ENCODE measurements at places on chromosomes 6 and 20.

DNA sequence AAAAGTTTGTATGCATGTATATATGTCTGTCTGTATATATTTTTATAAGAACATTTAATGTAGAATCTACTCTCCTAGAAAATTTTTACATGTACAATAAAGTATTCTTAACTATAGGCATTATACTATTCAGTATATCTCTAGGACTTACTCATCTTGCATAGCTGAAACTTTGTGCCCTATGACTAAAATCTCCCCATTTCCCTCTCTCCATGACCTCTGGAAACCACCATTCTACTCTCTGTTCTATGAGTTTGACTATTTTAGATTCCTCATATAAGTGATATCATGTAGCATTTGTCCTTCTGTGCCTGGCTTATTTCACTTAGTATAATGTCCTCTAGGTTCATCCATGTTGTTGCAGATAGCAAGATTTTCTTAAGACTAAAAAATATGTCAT lies 205.1 kb upstream of the SMLR1 start:
- DNase-seq: peak; percentile 13

- DNase-seq: no peak
Observed at GRCh38 chr20:38685271-38685670, 39.0 kb upstream of the SLC32A1 start.

DNA sequence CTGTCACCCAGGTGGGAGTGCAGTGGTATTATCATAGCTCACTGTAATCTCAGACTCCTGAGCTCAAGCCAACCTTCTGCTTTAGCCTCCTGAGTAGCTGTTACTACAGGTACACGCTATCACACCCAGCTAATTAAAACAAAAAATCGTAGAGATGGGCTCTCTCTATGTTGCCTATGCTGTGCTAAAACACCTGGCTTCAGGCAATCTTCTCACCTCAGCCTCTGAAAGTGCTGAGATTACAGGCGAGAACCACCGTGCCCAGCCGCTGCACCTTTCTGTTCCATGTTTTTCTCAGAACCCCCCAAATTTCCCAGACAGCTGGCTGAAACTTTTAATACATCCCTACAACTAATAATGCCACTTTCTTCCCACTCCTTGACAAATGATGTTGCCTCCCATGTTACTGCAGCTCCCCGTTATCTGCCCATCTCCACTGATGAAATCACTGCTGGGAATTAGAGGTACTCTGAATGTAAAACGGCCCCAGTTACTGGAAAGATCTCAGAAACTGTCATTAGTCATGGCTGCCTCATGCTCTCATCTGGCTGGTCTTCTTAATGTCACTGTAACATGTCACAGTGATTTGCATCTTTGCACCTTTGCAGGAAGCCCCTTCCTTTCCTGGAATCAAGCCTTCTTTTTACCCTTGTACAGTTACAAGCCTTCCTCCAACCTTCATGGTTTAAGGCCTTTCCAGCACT lies 697.5 kb downstream of the PRKN start:
- no peak for DNase-seq

- DNase-seq: peak; percentile 23
Observed at GRCh38 chr20:25470045-25470444, 62.6 kb downstream of the GINS1 start.

- DNase-seq: no peak
Observed at GRCh38 chr6:75090576-75090975, 115.3 kb downstream of the COL12A1 start.
